Activated CD8-positive, alpha-beta memory T cell treated with anti-CD3 and anti-CD28 coated beads, Interleukin-2, amount 10 ng/mL, durations not matched to agents 7 days and 5 days (primary cell): ENCODE measurements at places on chromosomes 12 and 14.

- no peak for DNase-seq
Observed at GRCh38 chr14:39218171-39218769, 15.4 kb upstream of the MIA2 start.

- DNase-seq, result no peak
Observed at GRCh38 chr12:1324910-1325309, 269.5 kb downstream of the FBXL14 start.

GRCh38 chr12:49377386-49377785 lies 10.1 kb downstream of the SPATS2 start:
- no peak for DNase-seq

GRCh38 chr12:2586156-2587038 lies 208.4 kb upstream of the FKBP4 start:
- DNase-seq, result no peak

- no peak for DNase-seq
Observed at GRCh38 chr12:50387487-50387886, 8.9 kb downstream of the FAM186A start.

DNA sequence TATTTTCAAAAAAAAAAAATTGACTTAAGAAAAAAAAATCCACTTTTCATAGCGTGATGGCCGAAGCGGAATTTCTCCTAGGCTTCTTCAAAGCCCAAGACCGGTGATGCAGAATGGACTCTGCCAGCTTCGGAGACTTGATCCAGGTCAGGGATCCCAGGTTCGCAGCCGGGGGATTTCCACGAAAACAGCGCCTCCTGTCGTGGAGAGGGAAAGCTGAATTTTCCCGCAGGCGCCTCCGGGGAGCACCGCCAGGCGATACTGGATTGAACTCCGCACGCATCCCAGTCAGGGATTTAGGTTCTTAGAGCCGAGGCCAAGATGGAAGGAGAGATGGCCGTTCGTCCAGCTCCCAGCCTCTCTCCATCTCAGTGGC lies 2.1 kb downstream of the TTC6 start:
- no peak for DNase-seq

DNA sequence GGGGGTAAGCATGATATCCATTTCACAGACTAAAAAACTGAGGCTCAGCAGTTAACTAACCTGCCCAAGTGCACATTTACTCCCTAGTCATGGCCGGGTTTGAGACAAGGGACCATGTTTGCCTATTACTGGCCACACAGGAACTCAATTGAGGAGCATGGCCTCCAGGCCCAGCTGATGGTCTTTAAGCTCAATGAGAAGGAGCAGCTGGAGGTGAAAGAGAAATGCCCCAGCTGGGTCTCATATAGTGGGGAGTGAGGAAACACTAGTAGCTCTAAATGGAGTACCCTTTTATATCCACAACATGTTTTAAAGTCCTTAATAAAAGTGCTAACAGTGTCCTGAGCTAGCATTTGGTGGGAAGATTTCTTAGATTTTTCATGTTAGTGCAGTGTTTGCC lies 1.6 kb downstream of the TDP1 start:
- no peak for DNase-seq

DNA sequence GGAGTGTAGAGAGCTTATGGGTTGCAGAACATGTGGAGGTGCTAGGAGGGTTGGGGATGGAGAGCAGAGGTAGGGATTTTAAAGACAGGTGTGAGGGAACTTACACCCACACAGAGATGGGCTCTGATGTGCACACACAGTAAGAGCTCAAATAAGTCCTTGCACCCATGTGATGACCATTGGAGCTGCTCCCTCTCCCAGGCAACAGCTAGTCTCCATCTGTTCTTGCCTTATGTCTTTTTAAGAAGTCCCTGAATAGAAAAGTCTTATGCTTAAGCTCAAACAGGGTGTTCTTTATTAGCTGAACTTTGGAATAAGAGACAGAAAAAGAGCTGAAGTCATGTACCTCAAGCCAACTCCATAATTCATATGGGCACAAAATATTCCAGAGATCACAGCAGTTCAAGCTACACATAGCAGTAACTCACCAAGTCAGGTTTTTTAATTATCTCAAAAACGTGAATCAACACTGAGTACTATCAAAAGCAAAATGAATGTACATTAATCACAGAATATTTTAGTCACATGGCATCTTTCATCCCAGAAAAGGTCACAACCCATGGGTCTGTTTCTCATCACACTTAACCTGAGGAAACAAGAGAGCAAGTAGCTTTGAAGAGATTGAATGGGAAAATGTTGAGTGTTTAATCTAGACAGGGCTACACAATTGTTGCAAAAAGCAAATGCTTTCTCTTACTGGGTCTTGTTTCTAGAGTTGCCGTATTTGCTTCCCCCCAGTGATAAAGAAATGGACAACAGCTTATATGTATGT lies 1513.6 kb upstream of the SEL1L start:
- DNase-seq, result no peak

DNA sequence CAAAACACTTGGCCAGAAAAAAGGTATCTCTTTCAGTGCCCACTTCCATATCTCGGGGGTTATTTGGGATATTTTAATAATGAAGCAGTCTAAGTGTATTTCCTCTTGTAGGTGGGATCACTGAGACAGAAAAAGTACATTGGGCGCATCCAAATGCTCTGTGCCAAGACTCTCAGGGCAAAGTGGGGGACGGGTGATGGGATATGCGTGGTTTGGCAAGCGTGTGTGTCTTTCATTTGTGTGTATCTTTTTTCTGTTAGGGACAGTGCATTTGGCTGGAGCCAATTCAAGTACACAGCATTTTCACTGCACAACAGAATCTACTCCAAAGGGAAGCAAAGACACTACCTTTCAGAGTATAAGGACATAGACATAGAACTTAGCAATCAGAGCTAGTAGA lies 29.3 kb downstream of the SSPN start:
- no peak for DNase-seq

GRCh38 chr12:82437744-82438143 lies 79.4 kb downstream of the METTL25 start:
- DNase-seq, result no peak

DNA sequence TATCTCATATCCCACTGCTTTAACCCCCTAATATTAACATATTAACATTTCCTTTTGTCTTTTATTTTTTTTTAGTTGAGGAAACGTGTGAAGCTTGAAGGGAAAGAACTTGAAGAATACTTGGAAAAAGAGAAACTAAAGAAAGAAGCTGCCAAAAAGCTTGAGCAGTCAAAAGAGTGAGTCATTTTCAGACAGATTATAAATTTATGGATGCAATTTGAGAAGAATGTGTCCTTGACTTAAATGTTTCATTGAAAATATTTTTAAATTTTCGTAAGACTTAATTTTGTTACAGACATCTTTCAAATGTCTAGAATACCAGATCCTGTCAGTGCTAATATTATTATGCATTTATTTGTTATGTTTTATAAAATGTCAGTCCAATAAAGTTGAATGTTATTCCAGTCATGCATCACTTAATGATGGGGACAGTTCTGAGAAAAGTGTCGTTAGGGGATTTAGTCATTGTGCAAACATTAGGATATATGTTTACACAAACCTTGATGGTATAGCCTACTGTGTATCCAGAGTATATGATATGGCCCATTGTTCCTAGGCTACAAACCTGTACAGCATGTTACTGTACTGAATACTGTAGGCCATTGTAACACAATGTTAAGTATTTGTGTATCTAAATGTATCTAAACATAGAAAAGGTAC lies 32.6 kb downstream of the CPSF2 start:
- no peak for DNase-seq

DNA sequence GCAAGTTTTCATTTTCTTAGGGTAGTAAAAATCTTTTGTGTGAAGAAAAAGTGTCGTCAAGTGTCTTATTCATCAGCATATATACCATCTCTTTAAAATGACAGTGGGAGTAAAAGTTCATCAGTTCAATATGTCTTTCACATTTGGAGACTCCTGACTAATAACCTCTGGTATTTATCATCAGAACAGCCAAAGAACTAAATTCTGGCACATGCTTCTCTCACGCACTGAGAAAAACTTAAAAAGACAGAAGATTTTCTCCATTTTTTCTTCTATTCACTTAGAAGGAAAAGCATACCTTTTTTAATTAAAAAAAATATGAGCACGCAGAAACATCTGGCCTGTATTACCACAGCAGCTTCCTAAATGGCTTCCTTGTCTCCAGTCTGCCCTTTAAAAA lies 265.7 kb downstream of the AKAP6 start:
- DNase-seq, result no peak

DNA sequence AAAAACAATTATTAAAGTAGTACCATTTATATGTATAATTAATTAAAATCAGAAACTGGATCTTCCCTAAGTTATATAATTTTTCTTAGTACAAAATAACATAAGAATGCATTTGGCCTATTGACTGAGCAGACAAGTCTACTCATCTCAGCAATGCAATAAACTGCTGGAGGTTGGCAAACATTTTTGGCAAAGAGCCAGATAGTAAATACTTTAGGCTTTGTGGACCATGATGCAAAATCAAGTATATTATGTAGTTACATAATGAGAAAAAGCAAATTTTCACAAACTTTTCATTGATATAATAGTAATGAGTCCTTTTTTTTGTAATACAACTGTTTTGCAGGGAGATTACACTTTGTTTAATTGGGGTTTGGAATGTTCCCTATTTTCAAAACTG lies 30.9 kb downstream of the ERGIC2 start:
- no peak for DNase-seq

- no peak for DNase-seq
Observed at GRCh38 chr12:14970473-14970872, 2.4 kb upstream of the PDE6H start.

GRCh38 chr14:89428546-89429198 lies 11.6 kb upstream of the FOXN3 start:
- no peak for DNase-seq

DNA sequence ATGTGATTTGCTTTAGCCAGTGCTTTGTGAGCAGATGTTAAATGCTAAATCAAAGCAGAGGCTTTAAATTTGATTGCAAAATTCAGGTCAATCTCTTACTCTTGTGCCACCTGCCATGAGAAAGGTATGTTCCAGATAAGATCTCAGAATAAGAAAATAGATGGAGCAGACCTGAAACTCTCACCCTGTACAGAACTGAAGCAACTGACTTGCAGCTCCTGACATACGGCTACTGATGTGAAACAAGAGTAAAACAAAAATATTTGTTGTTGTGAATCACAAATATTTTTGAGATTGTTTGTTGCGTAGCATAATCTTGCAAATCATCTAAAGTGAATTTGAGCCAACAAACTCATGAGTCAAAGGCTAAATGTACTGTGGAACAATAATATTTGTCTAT lies 3.5 kb upstream of the OSBPL8 start:
- no peak for DNase-seq

GRCh38 chr12:129635021-129635685 lies 268.7 kb downstream of the TMEM132D start:
- DNase-seq, result no peak

DNA sequence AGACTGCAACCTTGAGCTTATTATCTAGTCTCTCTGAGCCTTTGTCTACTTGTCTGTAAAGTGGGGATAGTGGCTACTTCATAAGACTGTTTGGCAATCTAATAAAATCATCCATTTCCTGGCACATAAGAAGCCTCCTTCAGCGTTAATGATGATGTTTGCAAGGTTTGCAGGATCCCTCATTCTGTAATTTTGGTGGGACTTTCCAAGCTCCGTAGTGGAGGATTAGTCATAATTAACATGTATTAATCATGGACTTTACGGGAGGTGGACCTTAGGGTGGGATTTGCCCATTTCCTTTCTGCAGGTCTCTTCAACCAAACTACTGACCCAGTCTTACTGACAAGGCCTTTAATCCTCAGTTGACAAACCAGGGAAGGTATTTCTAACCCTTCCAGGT lies 66.2 kb downstream of the NTF3 start:
- DNase-seq, result no peak

- DNase-seq, result no peak
Observed at GRCh38 chr14:47353186-47353585, 322.2 kb downstream of the MDGA2 start.

GRCh38 chr14:106038263-106038662 lies 511.9 kb downstream of the TMEM121 start:
- no peak for DNase-seq

DNA sequence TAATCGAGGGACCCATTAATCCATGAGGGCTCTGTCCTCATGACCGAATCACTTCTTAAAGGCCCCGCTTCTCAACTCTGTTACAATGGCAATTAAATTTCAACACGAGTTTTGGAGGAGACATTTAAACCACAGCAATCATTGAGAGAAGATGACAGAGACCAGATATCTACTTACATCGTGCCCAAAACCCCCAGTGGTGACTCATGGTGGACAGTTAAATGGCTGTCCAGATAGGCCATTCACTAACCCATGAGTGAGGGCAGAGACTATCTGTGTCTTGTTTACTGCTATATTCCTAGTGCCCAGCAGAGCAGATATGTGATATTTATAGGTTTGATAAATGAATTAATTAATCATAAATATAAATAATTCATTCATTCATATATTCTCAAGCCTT lies 20.0 kb upstream of the FLVCR2 start:
- DNase-seq, result no peak

- no peak for DNase-seq
Observed at GRCh38 chr12:116629480-116629879, 70.3 kb downstream of the MAP1LC3B2 start.

DNA sequence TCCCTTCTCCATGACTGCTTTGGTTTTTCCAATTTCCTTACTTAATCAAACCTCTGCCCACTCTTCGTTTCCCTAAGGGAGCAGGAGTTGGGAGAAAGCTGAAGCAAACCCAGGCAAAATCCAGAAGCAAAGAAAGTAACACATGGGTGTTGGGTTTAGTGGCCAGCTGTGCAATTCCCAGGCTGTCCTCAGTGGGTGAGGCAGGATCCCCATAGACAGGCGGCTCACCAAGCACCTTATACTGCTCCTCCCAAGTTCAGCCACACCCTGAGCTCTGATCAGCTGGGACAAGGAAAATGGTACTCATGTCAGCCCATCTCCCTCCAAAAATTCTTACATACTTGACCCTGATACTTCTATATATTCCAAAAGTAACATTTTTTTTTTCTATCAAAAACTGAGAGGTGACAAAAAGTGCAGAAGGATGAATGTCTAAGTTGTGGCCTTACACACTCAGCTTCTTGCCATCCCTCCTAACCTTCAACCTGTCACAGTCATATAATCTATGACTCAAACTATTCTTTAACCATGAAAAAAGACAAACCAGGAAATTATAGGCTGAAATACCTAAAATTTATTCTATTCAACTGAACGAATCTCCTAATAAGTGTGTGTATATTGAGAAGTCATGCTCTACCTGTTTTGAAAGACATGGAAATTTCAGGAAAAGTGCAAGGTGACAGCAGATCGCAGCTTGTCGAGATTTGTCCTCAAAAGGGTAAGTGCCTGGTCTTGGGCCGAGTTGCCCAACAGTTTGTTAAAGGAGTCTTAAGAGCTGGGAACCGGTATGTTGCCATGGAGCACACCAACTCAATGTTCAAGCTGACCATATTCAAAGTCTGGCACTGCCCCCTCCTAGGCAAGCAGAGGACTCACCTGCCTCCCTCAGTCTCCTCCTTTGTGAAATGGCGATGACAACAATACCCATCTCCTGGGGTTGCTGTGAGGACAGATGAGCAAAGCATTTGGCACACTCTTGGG lies 17.6 kb upstream of the ZFP36L1 start:
- no peak for DNase-seq

- no peak for DNase-seq
Observed at GRCh38 chr14:55979781-55980180, 138.4 kb upstream of the PELI2 start.

- DNase-seq, result no peak
Observed at GRCh38 chr12:112236386-112236785, 111.0 kb downstream of the TRAFD1 start.

- DNase-seq, result no peak
Observed at GRCh38 chr14:36113341-36113740, 63.2 kb downstream of the PTCSC3 start.
